ENCODE measurements at places on chromosomes 7 and 10.

GRCh38 chr7:36777062-36777461 lies 52.8 kb upstream of the AOAH start:
- no peak for DNase-seq

- no peak for DNase-seq
These were observed 39.9 kb downstream of the ADCYAP1R1 start for GRCh38 chr7:31091924-31092434.

DNA sequence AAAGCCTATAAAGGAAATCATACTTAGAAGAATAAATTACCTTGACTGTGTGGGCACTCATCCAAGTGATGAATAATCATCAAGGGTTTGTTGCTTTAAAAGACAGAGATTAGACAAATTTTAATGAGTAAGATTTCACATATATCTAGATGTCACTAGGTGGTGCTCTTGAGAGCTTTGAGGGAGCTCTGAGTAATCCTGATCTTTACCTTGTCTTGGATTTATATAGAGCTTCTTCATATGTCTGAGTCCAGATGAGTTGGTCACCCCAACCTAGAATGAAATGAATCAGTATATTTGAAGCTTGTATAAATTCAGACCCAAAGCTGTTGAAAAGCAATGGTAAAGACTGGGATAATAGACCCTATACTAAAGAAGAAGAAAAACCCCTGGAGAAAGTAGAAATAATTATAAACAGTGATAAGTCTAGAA lies 3.7 kb downstream of the AGR2 start:
- DNase-seq: no peak

DNA sequence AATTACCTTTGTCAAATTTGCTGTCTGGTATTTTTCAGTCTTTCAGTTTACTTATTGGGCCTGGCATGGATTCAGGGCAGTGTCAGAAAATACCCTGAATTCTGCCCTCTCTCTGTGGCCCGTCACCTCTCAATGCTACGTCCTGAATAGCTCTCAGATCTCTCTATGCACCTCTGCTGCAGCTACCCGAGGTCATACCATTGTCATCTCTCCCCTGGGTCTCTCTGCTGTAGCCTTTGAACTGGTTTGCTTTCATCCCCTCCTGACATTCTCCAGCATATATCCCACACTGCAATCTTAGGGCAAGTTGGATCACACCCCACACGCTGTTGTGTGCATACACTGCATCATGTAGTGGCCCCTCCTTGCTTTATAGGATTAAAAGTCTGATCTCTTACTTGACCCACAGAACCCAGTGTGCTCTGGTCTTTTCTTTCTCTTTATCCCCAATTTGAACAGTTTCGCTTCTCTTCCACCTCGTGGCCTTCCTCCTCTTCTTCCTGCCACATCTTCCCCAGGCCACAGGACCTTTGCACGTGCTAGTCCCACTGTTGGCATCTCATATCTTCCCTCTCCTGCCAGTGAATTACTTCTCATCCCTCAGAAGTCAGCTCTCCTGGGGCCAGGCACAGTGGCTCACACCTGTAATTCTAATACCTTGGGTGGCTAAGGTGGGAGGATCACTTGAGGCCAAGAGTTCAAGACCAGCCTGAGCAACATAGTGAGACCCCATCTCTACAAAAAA lies 372.9 kb downstream of the GALNT17 start:
- no peak for DNase-seq

DNA sequence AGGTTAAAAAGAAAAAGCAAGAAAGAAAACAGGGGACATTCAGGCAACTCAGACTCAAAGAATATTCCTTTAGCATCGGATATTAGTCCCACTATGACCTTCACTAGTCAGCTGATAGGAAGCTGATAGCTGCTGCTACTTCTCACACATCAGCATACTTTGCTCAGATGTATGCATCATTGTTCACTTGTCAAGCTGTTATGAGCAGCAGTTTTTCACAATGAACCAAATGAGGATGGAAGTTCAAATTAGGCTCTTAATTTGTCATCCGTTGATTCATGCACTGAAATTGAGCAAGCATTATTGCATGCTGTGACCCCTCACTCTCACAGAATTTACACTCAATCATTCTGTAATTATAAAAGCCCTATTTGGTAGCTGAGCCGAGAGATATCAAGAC lies 257.7 kb downstream of the SNX13 start:
- DNase-seq: no peak

GRCh38 chr7:41467596-41467995 lies 235.3 kb downstream of the INHBA start:
- no peak for DNase-seq
